ENCODE measurements at places on chromosomes 3 and 15. TPM values are rescaled to one million over a fixed set of nuclear protein-coding genes. Genes with fewer than 3 reads are reported as not detected.

DNA sequence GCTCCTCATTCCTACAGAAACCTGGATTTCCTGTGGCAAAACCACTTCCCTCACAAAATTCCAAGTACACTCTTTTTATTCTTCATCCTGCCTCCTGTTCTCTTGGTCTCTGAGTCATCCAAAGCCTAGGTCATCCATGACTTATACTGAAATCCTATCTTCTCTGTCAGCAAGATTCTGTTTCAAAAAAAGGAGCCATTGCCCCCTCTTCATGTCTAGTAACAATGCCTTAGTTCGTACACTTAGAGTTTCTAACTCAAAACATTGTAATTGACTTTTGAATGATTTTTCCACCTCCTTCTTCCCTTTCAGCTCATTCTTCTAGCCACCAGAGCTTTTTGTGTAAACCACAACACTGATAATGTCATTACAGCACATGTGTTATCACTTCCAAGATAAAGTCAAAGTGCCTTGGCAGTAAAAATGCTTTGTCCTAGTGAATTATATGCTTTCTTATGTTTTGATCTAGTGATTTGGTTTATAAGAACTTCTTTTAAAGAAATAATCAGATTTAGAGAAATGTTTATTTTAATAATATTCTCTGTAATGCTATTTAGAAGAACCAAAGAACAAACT, 256.5 kb upstream of the NECTIN3 start:
- DNase-seq: no peak

GRCh38 chr3:51353131-51353530, 32.0 kb upstream of the MANF start:
- DNase-seq: no peak

DNA sequence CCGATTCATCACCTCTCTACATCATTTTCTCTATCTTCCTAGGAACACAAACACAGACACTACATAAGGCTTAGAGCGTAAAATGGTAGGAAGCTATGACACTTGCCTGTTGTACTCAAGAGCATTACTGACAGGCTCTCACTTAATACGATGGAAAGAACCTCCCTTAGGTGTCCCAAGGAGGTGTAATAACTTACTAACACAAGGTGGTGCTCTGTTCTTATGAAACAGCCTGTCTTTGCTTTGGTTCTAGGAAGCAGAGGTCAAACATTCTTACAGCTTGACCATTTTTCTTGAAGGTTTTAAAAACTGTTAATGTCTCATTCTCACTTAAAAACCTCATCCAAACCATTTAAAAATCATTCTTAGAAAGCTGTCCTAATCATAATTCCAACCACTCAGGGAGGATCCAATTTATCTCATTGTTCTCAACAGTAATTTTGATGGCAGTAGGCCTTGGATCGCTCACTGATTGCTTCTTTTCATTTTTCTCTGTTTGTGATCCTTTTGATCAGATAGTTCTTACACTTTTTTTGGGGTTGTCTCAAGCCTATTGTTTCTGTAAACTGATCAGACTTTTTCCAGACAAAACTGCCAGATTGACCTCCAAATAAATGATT, 317.8 kb upstream of the AGTR1 start:
- DNase-seq: peak; percentile 54

DNA sequence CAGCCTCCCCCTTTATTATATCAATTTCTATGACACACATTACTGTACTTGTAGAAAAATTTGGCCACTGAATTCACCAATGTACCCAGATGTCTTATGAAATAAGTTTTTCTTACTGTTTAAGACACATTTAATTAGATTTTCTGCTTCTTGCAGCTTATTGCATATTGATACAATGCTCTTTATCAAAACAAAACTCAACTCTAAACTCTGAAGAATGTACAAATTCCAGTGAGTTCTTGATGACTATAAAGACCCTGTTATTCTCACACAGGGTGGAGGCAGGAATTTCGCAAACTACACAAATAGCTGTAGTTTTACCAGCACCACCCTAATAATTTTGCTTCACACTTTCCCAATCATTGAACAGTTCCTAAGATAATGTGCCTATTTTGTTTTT, 22.0 kb downstream of the CMTM6 start:
- no peak for DNase-seq

GRCh38 chr3:12708584-12709192, 44.8 kb upstream of the RAF1 start:
- DNase-seq: peak; percentile 32

GRCh38 chr3:177776661-177777101, 579.4 kb upstream of the TBL1XR1 start:
- peak; percentile 41 for DNase-seq

DNA sequence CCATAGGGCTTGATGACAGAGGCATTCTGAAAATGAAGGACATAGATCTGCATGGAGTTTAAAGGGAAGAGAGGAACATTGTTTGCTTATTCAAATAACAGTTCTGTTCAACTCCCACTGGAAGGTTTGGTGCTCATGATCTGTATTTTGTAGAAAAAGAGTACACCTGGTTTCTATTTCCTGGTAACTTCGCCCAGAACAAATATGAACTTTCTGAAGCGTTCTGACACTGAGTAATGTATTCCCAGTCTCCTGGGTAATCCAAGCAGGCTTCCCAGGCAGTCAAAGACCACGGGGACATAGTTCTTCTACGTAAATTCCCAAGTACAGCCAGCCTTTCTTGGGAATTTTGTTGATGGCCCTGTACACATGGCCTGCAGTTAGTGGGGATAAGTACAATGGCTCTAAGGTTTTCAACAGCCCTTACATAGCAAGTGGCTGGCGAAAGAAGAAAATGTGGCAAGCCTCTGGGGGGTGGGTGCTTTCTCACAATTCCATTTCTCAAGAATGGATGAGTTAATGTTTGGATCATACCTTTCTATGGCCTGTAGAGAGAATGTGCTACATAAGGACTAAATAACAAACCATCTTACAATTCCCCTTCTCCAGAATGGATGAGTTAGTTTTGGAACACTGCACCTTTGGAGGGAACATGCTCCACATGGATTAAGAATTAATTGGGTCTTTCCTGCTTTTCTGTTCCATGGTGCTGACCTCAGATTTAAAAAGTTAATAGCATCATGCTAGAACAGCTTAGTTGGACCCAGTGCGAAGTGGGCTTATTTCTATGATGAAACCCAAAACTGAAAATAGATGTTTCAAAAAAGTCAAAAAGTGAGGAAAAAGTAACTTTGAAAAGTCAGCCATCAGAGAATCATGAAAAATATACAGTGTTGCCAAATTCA, 52.7 kb downstream of the COL6A6 start:
- no peak for DNase-seq

- no peak for DNase-seq
Observed at GRCh38 chr15:93253681-93254080, 164.7 kb upstream of the RGMA start.

DNA sequence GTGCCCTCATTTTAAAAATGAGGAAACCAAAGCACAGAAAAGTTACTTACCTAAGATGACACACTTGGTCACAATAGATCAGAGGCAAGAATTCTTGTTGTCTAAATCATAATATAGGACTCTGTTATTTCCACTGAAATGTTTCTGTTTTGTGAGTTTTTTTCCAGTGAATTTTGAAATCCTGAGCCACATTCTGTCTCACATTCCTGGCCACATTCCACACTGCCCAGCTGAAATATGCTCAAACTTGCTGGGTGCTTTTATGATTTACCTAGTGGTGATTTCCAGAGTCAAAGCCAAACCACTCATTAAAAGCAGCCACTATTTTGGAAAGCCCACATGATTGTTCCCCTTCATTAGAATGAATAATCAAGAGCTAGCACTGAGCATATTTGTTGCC, 82.3 kb upstream of the NPHP3 start:
- DNase-seq: no peak

- no peak for DNase-seq
Observed at GRCh38 chr3:100102757-100103156, 11.5 kb downstream of the FILIP1L start.

GRCh38 chr3:12644331-12644937, 19.5 kb downstream of the RAF1 start:
- no peak for DNase-seq

GRCh38 chr3:122679882-122680474, 661 bp upstream of the PARP14 start:
- DNase-seq: no peak

DNA sequence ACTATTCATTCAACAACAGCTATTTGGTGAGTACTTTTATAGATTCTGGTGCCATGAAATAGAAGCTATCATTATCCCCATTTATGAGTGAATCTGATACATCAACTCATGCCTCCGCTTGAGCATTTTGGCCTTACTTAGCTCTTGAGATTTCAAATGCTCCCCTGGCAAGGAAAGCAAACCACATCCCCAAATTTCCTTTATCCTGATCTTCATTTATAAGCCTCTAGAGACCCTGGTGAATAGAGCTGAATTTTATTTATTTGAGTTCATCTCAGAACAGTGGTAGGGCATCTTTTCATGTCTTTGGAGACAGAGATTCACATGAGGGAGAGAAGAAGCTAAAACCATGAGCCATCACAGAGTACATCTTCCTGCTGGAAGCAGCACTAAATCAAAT, 317.2 kb downstream of the SLC9A9 start:
- no peak for DNase-seq

- DNase-seq: peak; percentile 54
Observed at GRCh38 chr3:35528728-35529127, 110.6 kb upstream of the ARPP21 start.

GRCh38 chr3:45677033-45677446, 12.2 kb upstream of the SACM1L start:
- DNase-seq: peak; percentile 29

The CLDN18 gene
- not detected for total RNA-seq

The C3orf85 gene
- total RNA-seq: not detected

The MITF gene
- total RNA-seq: 32.1 TPM

The CRYGS gene
- not detected for total RNA-seq

The GPR171 gene
- not detected for total RNA-seq
